ENCODE measurements at places on chromosomes 4 and X.

GRCh38 chr4:113678641-113679040, 82.9 kb downstream of the CAMK2D start:
- DNase-seq = no peak

DNA sequence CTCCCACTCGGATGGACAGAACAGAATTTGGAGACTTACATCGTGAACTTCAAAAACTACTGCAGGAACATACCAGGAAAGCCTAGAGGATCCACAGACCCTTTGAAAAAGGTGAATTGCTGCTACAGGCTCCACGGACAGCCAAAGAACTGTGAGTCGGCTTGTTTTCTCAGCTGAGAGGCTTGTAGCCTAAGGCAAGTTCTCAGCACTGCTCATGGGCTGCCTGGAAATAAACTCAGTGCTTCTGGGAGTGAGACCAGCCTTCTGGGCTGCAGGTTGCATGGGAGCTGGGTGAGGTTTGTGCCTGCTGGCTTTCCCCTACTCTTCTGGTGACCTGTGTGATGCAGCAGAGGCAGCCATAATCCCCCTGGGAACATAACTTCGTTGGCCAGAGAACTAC, 1397.6 kb downstream of the FAM133A start:
- DNase-seq = no peak

- no peak for DNase-seq
Observed at GRCh38 chr4:164440199-164440598, 313.7 kb upstream of the SMIM31 start.

- DNase-seq = peak; percentile 53
Observed at GRCh38 chrX:119654112-119654531, 38.8 kb downstream of the SEPTIN6 start.

DNA sequence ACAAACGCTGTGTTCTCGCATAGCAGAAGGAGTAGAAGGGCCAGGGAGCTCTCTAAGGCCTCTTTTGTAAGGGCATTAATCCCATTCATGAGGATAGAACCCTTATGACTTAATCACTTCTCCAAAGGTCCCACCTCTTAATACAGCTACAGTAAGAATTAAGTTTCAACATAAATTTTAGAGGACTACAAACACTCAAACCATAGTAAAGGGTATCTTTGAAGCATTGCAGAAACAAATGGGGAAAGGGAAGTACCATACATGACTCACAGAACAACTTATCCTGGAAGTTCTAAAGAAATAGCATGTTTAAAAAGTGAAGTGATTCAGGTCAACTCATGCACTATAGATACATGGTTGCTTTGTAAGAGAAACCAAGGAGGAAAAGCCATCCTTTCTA, 680.8 kb downstream of the RPA4 start:
- no peak for DNase-seq

GRCh38 chr4:186079694-186080093, 10.7 kb downstream of the TLR3 start:
- no peak for DNase-seq

DNA sequence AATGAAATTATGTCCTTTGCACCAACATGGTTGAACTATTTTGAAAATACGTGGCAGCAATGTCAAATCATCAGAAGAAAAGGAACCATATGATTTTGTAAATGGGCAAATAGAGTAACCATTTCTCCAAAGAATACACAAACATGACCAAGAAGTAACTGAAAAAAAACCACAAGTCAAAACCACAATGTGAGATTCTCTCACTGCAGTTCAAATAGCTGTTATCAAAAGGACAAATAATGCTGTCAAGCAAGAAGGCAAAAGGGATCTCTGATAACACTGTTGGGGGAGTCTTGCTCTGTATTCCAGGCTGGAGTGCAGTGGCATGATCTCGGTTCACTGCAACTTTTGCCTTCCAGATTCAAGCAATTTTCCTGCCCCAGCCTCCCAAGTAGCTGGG, 280.8 kb upstream of the ZCCHC13 start:
- DNase-seq = no peak

GRCh38 chr4:112585977-112586736, 50.6 kb downstream of the ZGRF1 start:
- DNase-seq = no peak

DNA sequence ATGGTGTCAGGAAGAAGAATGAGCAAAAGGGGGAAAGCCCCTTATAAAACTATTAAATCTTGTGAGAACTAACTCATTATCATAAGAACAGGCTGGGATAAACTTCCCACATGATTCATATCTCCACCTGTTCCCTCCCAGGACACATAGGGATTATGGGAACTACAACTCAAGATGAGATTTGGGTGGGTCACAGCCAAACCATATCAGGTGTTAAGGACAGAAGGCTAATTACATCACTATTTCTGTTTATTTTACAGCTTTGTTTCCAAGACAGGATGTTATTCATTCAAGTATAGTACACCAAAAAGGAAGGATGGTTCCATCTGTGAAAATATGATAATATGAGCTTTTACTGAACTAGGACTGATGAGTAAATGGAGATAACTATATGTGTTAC, 63.7 kb upstream of the ARSJ start:
- no peak for DNase-seq

DNA sequence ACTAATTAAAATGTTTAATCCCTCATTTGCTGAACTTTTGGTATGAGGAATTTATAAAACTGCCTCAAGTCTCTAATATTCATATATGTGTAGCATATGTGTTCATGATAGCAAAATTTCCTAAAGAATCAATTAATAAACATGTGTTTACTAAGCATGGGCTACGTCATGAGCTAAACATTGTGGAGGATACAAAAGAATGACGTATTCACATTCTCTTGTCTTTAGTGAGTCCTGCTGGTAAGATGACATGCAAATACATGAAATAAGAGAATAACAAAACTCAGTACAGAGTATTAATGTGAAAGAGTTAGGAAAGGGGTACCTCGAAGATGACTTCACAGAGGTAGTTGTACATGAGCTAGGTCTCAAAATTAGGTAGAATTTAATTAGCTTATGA, 121.9 kb upstream of the POF1B start:
- no peak for DNase-seq

GRCh38 chr4:108831886-108832285, 69.0 kb upstream of the ETNPPL start:
- DNase-seq = no peak

DNA sequence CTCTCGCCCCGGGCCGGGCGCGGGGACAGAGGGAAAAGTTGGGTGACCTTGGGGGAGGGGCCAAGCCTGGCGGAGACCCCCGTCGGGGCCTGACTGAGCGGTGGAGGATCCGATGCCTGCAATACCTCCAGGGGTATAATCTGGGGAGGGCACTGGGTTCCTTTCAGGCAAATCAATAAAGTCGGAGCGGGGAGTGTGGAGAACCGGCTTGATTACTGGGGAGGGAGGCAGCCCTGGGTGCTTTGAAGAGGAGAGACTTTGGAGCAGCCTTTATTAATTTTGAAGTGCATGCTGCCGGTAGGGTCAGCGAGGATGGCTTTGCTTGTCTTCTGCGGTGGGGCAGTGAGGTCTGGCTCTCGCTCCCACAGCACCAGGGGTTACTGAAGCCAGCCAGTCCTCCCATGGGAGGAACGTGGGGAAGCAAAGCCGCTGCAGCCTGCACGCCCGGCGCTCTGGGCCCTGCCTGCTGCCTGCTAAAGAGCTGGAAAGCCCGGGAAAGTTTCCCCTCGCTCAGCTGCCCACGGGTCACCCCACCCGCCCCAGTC, 403 bp upstream of the LGI2 start:
- DNase-seq = peak; percentile 31

DNA sequence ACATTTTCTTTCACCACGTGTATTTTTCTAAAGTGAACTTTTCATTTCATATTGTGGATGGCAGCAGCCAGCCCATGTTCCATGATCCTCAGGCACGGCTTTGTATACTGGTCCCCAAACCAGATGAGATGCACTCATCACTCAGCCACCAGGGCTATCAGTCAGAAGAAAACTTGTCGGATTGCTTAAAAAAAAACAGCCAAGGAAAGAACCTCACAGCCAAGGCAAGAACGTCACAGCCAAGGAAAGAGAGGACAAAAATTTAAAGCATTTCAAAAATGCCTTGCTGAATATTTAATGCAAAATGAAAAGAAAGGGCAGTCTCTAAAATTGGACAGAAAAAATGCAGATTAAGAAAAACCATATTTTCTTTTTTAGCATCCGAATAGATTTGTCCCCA, 333.3 kb downstream of the PDGFC start:
- DNase-seq = no peak

DNA sequence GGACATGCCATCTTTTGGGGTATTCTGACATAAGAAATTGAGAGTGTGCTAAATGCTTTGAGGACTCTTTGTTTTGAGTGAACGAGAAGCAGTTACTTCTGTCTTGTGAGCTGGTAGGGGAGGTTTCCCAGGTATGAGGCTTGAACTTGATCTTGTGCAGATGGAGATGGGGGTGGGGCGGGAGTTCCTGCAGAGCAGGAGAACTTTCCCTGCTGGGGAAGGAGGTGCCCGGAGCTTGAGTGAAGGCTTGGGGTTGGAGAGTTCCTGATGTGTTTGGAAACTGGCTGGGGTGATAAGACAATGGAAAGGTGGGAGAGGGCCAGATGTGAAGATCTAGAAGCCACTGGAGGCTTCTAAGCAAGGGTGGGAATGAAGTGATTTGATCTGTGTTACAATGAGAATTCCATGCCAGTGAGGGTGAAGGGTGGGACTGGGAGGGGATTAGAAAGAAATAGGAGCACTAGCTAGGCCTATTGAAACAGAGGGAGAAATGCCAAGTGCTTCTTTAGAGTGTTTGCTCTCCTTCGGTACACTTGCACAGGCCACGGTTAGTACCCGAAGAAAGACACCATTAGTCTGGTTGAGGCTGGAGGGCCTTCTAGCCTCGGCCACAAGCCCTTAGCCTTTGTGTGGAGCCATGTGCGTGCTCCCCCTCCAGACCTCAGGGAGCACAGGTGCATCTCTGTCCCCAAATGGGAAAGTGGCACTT, 103.5 kb upstream of the STOX2 start:
- no peak for DNase-seq

DNA sequence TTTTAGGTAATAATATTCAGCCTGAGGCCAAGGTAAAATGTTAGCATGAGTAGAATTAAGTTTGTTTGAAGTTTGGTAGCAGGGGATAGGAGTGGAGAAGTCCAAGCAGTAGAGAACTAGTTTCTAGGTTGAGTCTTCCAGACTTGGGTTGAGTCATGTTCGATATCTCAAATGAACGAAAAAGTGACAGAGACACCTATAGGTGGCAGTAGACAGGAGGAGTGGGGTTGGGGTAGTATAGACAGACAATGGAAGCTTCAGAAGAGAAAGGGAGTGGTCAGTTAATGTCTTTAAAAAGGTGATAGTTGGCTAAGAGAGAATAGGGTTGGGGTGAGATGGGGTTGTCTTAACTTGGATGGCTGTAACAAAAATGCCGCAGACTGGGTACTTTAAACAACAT, 58.7 kb upstream of the EMCN start:
- DNase-seq = no peak

- no peak for DNase-seq
Observed at GRCh38 chr4:679104-679481, 4.8 kb downstream of the MYL5 start.

GRCh38 chr4:4763822-4764557, 95.5 kb upstream of the MSX1 start:
- DNase-seq = no peak

- no peak for DNase-seq
Observed at GRCh38 chr4:82733636-82734035, 65.0 kb downstream of the SCD5 start.

DNA sequence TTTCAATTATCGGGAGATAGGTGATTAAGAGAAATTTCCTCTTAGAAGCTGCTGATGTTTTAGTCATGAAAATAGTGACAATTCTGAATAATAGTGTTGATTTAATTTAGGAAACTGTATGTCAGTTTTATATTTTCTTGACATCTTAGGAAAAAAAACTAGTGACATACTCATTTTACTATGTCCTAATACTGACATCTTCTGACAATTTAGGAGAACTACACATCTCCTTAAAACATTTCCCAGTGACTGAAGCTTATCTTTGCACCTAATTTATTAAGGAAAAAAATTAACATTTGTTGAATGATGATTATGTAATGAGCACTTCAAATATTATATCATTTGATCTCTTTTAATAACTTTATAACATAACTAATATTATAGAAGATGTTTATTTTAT, 42.0 kb upstream of the RBMXL3 start:
- no peak for DNase-seq

DNA sequence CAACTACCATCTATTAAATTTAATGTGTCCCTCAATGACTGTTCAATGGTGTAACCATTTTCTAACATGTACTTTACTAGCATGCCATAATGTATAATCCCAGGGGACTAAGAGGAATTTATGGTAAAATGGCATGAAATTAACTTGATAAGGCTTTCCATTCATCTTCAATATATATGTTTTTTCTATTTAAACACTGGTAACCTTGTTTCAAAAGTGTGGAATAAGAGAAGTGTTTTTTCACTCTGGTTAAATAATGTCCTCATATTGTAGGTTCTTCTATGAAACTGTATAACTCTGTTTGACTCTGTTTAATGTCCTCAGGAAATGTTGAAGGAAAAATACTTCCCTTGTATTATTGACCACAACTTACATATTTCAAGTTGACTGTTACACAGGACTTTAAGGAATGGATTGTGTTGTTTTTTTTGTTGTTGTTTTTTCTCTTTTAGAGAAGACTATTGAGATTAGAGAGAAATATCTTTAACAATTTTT, 113.8 kb upstream of the ARSJ start:
- no peak for DNase-seq

DNA sequence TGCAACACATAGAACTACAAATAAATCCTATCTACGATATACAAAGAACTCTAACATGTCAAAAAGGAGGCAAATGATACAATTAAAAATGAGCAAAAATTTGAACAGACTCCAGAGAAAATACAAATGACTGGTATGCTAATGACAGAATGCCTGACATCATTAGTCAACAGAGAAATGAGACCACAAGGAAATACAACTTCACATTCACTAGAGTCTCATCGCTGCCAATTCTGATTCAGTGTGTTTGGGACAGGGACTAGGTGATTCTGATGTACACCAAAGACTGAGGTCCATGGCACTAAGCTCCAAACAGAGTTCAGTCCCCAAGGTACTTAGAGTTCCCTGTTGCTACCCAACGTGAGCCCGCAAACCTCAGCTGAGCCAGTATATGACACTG, 23.4 kb downstream of the SLC2A9 start:
- DNase-seq = no peak

DNA sequence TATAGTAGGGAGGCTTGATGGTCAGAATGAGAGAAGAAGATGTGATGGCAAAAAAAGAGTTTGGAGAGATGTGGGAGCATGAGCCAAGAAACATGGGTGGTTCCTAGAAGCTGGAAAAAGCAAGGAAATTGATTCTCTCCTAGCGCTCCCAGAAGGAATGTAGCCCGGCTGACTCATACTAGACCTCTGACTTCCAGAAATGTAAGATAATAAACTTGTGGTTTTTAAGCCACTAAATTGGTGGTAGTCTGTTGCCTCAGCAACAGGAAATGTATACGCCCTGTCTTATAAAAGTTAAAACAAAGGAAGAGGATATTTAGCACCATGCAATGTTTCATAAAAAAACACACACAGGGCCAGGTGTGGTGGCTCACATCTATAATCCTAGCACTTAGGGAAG, 182.7 kb upstream of the PCDH7 start:
- DNase-seq = no peak
